ENCODE measurements at places on chromosomes 6 and 20. TPM values are rescaled to one million over a fixed set of nuclear protein-coding genes. Genes with fewer than 3 reads are reported as not detected.

NANP gene
- total RNA-seq, result 7.2 TPM

GRCh38 chr6:7813704-7814103 lies 87.8 kb downstream of the BMP6 start:
- peak; percentile 68 for DNase-seq

- peak; percentile 80 for DNase-seq
These were observed 3.1 kb downstream of the HM13 start for GRCh38 chr20:31517373-31517772.

GRCh38 chr6:32298632-32299336 lies 72.9 kb downstream of the TSBP1 start:
- DNase-seq, result no peak

DNA sequence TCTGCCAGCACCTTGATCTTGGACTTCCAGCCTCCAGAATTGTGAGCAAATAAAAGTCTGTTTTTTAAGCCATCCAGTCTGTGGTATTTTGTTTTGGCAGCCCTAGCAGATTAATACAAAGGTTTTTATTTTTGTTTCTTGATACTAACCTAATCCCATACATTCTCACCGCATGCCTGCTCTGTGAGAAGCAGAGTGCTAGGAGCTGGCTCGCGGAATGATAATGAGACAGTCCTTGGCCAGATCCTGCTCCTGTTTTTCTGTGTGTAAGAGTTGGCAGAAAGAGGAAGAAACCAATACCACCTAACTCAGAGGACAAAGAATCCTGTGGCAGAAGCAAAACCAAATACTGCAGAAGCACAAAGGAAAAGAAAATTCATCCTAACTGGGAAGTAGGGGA lies 82.6 kb downstream of the KIF16B start:
- DNase-seq, result no peak

RAET1L gene
- total RNA-seq, result not detected

- peak; percentile 15 for DNase-seq
These were observed 935.1 kb downstream of the KIF16B start for GRCh38 chr20:15637950-15638754.

Measured in H7 (cell line).